Stimulated activated CD8-positive, alpha-beta memory T cell treated with anti-CD3 and anti-CD28 coated beads, Interleukin-4, amount 100 ng/mL, for 1 hour (primary cell): ENCODE measurements at places on chromosomes 6 and 20.

GRCh38 chr6:122754191-122754731 lies 25.3 kb upstream of the FABP7 start:
- DNase-seq: no peak

- no peak for DNase-seq
Measured at GRCh38 chr6:136655239-136656014, 105.2 kb upstream of the MAP7 start.

- no peak for DNase-seq
Measured at GRCh38 chr6:42434237-42434636, 17.5 kb downstream of the TRERF1 start.

- no peak for DNase-seq
Measured at GRCh38 chr6:142984386-142984785, 39.4 kb upstream of the HIVEP2 start.

- DNase-seq: no peak
Measured at GRCh38 chr6:82953871-82954270, 111.8 kb downstream of the UBE3D start.

GRCh38 chr6:168132531-168133167 lies 53.6 kb upstream of the FRMD1 start:
- no peak for DNase-seq

- peak; percentile 52 for DNase-seq
Measured at GRCh38 chr6:167350731-167351655, 26.1 kb downstream of the TTLL2 start.

GRCh38 chr20:53702617-53703016 lies 109.0 kb upstream of the ZNF217 start:
- DNase-seq: no peak

GRCh38 chr6:36622901-36623546 lies 28.9 kb downstream of the SRSF3 start:
- DNase-seq: no peak

- DNase-seq: no peak
Measured at GRCh38 chr6:43771858-43772680, 2.1 kb downstream of the VEGFA start.

DNA sequence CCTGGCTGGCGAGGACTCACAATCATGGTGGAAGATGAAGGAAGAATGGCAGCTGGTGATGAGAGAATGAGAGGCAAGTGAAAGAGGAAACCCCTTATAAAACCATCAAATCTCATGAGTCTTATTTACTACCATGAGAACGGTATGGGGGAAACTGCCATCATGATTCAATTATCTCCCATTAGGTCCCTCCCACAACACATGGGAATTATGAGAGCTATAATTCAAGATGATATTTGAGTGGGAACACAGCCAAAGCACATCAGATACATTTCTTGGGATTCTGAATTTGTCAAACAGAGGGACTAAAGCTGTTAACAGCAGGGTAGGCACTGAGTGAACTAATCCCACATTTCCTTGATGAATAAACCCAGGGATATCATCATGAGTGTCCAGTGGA lies 116.2 kb upstream of the PLCB4 start:
- DNase-seq: no peak

- no peak for DNase-seq
Measured at GRCh38 chr20:38900606-38901005, 25.6 kb upstream of the FAM83D start.

GRCh38 chr6:106614592-106615257 lies 14.6 kb downstream of the RTN4IP1 start:
- no peak for DNase-seq

DNA sequence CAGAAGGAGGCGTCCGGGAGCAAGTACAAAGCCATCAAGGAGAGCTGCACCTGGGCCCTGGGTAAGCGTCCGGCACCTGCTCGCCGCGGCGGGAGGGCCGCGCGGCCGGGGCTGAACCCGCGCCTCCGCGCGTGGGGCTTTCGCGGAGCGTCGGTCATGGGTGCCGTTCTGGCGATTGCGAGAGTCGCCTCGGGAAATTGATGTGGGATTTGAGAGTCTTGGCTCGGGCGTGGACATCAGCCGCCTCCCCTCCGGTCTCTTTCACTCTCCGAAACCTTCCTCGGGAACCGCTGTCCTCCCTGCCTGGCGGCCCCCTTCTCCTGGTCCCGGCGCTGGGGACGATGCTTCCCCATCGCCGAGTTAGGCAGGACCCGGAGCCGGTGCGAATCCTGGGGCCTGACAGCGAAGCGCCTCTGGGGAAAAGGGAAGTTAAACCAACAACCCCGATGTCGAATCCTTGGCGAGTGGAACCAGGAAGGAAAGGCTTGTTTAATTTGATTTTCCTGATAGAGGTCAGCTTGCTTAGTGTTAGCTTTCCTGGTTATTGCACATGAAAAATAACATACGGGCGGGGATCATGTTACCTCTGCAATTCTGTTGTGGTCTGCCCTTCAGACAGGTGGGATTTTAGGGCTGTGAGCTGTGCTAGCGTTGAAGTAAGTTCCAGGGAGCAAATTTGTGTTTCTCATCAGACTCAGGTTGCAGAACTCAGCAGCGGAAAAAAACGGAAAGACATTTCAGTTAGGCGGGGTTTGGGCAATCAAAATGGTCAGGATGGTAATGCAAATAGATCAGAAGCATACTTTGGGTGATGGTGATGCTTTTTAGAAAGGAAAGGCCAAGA lies 594 bp downstream of the ARFGEF3 start:
- DNase-seq: no peak

GRCh38 chr20:63699466-63700198 lies 3.2 kb downstream of the TNFRSF6B start:
- DNase-seq: no peak

DNA sequence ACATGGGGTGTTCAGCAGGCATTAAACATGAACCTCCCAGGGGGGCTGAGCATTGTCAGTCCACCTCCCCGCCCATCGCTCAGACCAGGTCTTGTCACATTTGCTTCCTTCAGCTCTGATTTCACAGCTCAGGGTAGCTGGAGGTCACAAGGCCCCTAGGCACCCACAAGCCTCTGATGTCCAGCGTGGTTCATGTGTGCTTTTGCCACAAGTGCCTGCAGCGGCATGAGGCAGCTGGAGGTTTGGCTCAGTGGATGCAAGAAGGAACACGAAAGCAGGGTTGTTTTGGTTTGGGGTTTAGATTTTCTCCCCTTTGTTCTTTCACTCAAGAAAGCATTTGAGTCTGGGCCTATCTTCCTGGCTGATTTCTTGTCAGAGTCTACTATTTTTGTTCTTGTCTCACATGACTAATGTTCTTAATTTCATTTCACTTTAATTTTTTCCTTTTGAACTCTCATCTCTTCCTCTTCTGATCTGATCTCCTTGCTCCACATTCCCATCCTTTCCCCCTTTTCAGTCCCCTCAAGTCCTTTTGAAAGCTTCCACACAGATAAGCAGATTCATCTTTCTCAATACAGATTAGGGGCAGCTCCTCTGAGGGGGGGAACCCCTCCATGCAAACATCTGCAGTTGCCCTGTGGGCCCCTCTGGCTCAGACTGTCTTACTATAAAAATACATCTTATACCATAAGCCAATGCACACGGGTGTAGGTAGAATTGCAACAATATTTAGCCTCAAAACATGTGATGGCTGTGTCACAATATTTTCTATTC lies 68.1 kb upstream of the CEP85L start:
- DNase-seq: no peak

GRCh38 chr6:129889580-129889979 lies 28.5 kb upstream of the TMEM244 start:
- no peak for DNase-seq

DNA sequence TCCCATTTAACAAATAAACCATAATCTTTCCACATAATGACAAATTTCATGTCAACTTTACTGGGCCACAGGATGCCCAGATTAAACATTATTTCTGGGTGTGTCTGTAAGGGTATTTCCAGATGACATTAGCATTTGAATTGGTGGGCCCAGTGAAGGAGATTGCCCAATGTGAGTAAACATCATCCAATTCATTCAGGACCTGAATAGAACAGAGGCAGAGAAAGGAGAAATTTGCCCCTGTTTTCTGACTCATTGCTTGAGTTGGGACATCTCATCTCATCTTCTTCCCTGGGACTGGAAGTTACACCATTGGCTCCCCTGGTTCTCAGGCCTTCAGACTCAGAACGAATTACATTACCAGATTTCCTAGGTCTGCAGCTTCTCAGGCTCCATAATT lies 142.9 kb downstream of the TPBG start:
- no peak for DNase-seq

GRCh38 chr6:114390176-114390575 lies 47.4 kb upstream of the HS3ST5 start:
- DNase-seq: no peak

DNA sequence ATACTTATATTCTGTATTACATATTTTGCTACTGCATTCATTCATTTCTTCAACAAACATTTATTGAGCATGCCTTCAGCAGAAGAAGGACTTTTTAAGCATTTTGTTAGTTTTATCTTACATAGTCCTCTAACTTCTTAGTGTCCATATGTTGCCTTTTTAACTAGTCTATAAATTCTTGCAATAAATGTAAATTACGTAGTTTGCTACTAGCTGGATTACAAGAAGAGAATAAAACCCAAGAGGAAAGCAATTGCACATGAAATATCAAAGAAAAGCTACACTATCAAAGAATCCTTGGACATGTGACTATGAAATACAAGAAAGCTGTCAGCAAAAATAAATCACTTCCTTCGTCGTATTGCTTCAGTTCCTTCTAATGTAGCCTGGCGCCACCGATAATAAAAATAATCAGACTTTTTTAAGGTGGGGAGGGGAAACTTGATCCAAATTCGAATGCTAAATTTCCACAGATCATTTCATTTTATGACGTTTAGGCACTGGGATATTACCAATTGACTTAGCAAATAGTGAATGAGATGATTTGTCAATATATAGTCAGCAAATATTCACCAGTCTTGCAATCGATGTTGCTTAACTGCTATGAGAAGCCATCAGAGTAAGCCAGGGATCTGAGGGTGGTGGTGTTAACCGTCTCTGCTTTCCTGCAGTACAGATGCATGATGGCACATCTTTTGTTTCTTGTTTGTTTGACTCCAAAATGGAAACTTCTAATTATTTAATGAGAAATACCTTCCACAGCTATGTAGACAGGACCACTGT lies 258.7 kb upstream of the EXOC2 start:
- DNase-seq: no peak

- no peak for DNase-seq
Measured at GRCh38 chr20:24046888-24047287, 58.3 kb upstream of the GGTLC1 start.

DNA sequence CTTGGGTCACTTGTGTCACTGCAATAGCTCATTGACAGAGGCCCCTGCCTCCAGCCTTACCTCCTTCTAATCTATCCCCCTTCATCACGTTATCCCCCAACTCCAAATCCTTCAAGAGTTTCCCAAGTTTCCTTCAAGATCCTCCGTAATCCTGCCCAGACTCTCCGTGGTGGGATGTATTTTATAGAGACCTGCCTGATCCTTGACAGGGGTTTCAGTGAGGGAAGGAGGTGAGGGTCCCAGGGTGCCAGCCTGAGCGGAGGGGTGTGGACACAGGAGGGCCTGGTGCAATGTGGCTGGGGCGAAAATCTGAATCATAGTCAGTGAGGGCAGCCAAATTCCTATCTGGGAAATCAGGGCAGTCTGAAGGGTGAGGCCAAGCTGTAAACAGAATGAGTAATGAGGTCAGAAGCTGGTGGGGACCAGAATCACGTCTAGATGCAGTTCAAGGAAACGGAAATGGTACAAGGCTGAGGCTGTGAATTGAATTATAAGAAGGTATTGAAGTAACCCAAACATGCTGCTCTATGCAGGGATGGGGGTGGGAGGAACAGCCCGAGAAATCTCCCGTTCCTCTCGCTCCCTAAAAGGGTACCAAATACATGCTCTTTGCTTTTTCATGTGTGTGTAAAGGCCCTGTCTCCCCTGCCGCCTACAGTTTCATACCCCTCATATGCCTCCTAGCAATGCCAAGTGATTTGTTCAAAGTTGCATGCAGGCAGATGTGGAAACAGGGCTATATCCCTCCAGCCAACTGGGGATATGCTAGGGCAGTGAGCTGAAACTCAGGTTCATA lies 35.4 kb upstream of the PIM1 start:
- no peak for DNase-seq

- DNase-seq: no peak
Measured at GRCh38 chr6:77466055-77466450, 2.8 kb upstream of the HTR1B start.

GRCh38 chr6:11994875-11995461 lies 17.1 kb upstream of the HIVEP1 start:
- no peak for DNase-seq

DNA sequence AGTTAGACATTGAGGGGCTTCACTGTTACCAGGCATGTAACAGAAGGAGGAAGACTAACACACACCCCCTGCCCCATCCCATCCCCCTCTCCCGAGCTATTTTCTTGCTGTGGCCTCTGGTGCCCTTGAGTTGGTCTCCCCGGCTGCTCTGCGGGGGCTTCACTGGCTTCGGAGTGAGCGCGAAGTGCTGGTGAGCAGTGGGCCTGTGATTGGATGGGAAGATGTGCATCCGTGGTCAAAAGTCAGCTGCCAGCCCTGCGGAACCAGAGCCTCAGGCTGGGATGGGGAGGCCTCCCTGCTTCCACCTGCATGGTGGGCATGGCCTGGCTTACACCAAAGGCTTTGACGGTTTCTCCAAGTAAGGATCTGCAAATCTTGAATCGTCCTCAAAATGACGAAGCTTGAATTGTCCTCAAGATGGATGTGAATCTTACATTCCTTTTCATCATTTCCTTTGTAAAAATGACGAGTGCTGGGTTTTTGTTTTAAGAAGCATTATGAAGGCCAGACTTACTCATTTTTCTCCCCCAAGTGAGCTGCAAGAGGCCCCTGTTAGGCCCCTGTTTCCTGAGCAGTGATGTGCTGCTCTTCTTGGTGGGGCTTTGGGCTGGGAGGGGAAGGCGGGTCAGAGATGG lies 23.7 kb downstream of the SPATA2 start:
- DNase-seq: no peak

GRCh38 chr6:111871725-111872400 lies 1.4 kb downstream of the FYN start:
- DNase-seq: no peak

GRCh38 chr6:122694602-122695001 lies 84.4 kb downstream of the PKIB start:
- DNase-seq: no peak

DNA sequence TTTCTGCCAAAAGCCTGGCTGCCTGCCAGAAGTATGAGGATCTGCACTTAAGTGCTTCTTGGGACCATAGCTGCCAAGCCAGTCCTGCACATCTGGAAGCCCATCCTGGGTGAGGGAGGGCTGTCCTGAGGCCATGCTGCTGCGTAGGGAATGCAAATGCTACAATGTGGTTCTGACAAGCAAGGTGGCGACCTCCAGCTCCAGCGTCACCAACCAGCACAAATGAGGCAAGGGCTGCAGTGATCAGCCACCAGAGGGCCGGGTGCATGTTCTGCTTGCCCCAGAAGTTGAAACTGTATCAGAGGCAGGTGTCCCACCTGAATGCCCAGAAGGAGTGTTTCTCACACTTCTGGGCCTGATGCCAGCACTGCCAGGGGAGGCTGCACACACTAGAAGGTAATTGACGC lies 99.1 kb upstream of the KCNQ5 start:
- DNase-seq: no peak

GRCh38 chr20:48622421-48622820 lies 205.4 kb downstream of the PREX1 start:
- no peak for DNase-seq

- DNase-seq: no peak
Measured at GRCh38 chr6:34897130-34897529, 8.1 kb downstream of the ANKS1A start.
